Posterior vena cava (tissue), 2 donors: ENCODE measurements at places on chromosomes 11 and 22. TPM values are rescaled to one million over a fixed set of nuclear protein-coding genes. Genes with fewer than 3 reads are reported as not detected.

The BET1L gene
- total RNA-seq: 37.5 TPM

DNA sequence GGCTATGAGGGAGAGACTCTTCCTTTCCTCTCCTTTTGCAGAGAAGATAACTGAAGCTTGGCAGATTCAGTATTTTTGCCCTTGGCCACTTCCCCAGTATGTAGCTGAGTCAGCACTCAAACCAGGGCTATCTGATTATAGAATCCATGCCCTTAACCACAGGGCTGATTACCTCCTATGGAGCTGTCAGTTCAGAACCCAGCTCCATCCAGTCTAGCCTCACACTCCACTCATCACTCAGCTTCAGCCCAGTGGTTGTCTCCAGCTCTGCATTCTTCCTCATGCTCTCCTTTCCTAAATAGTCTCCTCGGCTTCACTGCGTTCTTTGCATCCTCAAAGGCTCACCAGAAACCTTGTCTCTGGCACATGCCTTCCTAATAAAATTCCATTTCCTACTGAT is 151.6 kb upstream of the BLID start:
- no peak for DNase-seq

DNA sequence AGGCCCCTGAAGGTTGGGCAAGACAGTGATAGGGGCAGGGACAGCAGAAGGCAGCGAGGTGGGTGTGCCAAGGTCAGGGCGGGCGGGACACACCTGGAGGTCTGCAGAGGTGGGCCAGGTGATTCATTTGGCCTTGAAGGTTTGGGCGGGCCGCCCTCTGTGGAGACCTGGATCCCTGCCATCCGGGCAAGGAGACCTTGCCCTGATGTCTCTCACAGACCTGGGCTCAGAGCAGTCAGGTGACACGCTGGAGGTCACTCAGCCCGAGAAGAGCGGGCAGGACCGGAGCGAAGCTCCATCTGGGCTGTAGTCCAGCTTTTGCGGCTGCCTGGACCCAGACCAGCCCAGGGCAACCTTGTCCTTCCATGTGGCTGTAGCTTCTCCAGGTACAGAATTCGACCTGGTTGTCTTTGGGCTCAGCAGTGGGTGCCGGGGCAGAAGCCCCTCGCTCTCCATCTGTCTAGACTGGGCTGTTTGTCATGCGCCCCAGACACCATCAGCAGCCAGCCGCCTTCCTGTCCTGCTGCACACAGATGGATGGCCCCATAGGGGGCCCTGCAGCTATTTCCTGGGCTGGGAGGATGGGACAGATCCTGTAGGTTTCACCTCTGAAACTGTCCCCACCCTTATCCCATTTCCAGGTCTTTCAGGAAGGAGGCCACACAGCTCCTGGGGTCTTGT is 3.1 kb downstream of the MRGPRG start:
- DNase-seq: peak; percentile 68

DNA sequence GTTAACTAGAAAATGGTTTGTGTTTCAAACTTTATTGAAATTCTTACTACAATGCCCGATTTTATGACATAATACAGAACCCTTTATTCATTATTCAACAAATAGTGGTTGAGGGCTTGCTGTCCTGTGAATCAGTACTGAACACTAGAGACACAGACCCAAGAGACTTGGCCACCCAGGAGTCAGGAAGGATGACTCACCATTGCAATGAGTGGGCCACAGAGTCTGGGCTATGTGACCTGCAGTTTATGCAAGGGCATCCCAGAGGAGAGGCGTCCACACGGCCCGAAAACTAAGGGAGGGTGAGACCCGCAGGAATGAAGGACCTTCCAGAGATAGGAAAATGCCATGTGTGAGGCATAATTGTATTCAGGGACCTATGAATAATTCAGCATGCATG is 143.8 kb upstream of the DDI1 start:
- DNase-seq: no peak

DNA sequence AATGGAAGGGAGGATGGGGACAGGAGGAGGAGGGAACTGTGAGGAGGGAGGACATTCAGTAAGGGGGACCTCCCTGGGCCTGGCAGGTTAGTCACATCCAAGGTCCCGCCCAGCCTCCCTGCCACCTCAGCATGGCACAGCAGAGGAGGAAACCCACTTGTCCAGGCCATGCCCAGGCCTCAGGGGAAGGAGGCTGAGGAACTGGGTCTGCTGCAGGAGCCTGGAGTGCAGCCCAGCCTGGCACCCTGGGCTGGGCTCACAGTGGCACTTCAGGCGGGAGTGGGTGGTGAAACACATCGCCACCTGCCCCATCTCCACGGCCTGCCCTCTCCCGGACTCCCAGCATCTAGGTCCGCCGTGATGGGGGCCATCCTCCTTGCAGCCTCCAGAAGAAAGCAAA is 17.2 kb upstream of the KLHL35 start:
- DNase-seq: no peak

The UNC93B1 gene
- total RNA-seq: 28.5 TPM

The GSTT4 gene
- not detected for total RNA-seq
